Mesangial cell (primary cell): ENCODE measurements at places on chromosomes 2 and 18. TPM values are rescaled to one million over a fixed set of nuclear protein-coding genes. Genes with fewer than 3 reads are reported as not detected.

LOXHD1 gene
- not detected in 2 replicates for total RNA-seq

APOB gene
- total RNA-seq = under 0.01 TPM in 1 of 2 replicates, not detected in the other

SCYGR1 gene
- total RNA-seq = not detected in 2 replicates

BCL11A gene
- 3.6 and 5.6 TPM in 2 replicates for total RNA-seq

XDH gene
- 0.51 and 0.81 TPM in 2 replicates for total RNA-seq

TMEM163 gene
- total RNA-seq = 1.0 and 1.1 TPM in 2 replicates

SPP2 gene
- total RNA-seq = not detected in 2 replicates

PER2 gene
- 3.7 and 3.8 TPM in 2 replicates for total RNA-seq

IL36B gene
- total RNA-seq = not detected in 2 replicates

RNF149 gene
- total RNA-seq = 23.8 and 39.4 TPM in 2 replicates

SGPP2 gene
- total RNA-seq = 1.8 and 6.6 TPM in 2 replicates

ZFP36L2 gene
- total RNA-seq = 6.8 and 15.0 TPM in 2 replicates

ERFE gene
- 34.5 and 35.4 TPM in 2 replicates for total RNA-seq

EMILIN1 gene
- total RNA-seq = 15.2 and 79.6 TPM in 2 replicates

SYT4 gene
- total RNA-seq = not detected in 2 replicates

EN1 gene
- 0.16 TPM in 1 of 2 replicates, not detected in the other for total RNA-seq

ACADL gene
- total RNA-seq = 0.51 TPM in 1 of 2 replicates, not detected in the other

GALNT13 gene
- total RNA-seq = 0.33 and 0.38 TPM in 2 replicates

UBE2F gene
- total RNA-seq = 45.5 and 60.0 TPM in 2 replicates

MEIS1 gene
- 7.7 and 12.8 TPM in 2 replicates for total RNA-seq

MEP1B gene
- total RNA-seq = not detected in 2 replicates

FAM237A gene
- not detected in 2 replicates for total RNA-seq

TUBA4B gene
- total RNA-seq = not detected in 2 replicates

RAB6C gene
- not detected in 2 replicates for total RNA-seq

FOXI3 gene
- total RNA-seq = not detected in 2 replicates

CCDC121 gene
- 1.3 and 1.9 TPM in 2 replicates for total RNA-seq

CCDC141 gene
- total RNA-seq = under 0.01 TPM in 1 of 2 replicates, not detected in the other

ZSCAN30 gene
- total RNA-seq = 5.4 and 11.7 TPM in 2 replicates

IL1R2 gene
- 0.38 TPM in 1 of 2 replicates, not detected in the other for total RNA-seq

CREB1 gene
- 33.1 and 39.2 TPM in 2 replicates for total RNA-seq

ERMN gene
- not detected in 2 replicates for total RNA-seq

PTPRN gene
- 0.49 and 0.63 TPM in 2 replicates for total RNA-seq

SLC40A1 gene
- 2.6 and 12.3 TPM in 2 replicates for total RNA-seq

IWS1 gene
- 22.6 and 28.8 TPM in 2 replicates for total RNA-seq

SNED1 gene
- total RNA-seq = 1.5 and 6.7 TPM in 2 replicates

MPPE1 gene
- 8.8 and 29.7 TPM in 2 replicates for total RNA-seq

DPP10 gene
- total RNA-seq = 0.13 TPM in 1 of 2 replicates, not detected in the other

SERPINB2 gene
- total RNA-seq = 0.49 TPM in 1 of 2 replicates, not detected in the other

LIMS4 gene
- 3.0 and 4.7 TPM in 2 replicates for total RNA-seq

ZNF512 gene
- 13.0 and 20.8 TPM in 2 replicates for total RNA-seq

SLC4A5 gene
- total RNA-seq = under 0.01 and 0.51 TPM in 2 replicates

HOXD4 gene
- 9.6 and 14.5 TPM in 2 replicates for total RNA-seq

GKN2 gene
- not detected in 2 replicates for total RNA-seq

AGBL5 gene
- total RNA-seq = 18.1 and 33.8 TPM in 2 replicates

TMEM247 gene
- not detected in 2 replicates for total RNA-seq

PLB1 gene
- total RNA-seq = 0.81 and 2.9 TPM in 2 replicates

CCDC85A gene
- 0.63 and 0.81 TPM in 2 replicates for total RNA-seq

DLGAP1 gene
- 2.8 and 9.1 TPM in 2 replicates for total RNA-seq

SCYGR4 gene
- total RNA-seq = not detected in 2 replicates

MC4R gene
- 0.13 TPM in 1 of 2 replicates, not detected in the other for total RNA-seq

ABCG8 gene
- not detected in 2 replicates for total RNA-seq

ZC3H6 gene
- total RNA-seq = 1.6 and 3.5 TPM in 2 replicates

LYPD6 gene
- total RNA-seq = 2.9 and 5.9 TPM in 2 replicates

SP5 gene
- total RNA-seq = not detected in 2 replicates

LRRC30 gene
- total RNA-seq = not detected in 2 replicates

ANKRD30B gene
- total RNA-seq = under 0.01 TPM in 1 of 2 replicates, not detected in the other

SLC25A52 gene
- total RNA-seq = not detected in 2 replicates

ANKRD23 gene
- 0.49 and 1.9 TPM in 2 replicates for total RNA-seq

NLRC4 gene
- total RNA-seq = not detected in 2 replicates

SERPINB3 gene
- not detected in 2 replicates for total RNA-seq
